ENCODE measurements at places on chromosomes 16 and 17.

DNA sequence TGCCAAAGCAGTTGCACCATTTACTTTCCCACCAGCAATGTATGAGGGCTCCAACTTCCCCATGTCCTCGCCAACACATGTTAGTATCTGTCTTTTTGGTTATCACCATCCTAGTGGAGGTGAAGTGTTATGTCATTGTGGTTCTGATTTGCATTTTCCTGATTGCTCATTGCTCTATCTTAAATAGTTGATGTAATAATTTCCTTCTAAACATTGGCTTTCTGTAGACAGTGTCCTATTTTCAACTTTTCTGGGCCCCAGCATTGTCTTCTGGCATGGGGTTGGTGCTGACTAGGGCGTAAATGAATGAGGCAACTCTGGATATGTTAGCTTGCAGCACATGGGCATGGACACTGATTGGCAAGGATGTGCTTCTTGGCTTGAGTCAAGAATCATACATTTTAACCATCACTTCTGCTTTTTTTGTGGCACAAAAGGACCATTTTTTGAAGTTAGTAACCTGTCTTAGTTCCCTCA lies 25.1 kb downstream of the PLCG2 start:
- DNase-seq: no peak

- no peak for DNase-seq
These were observed 7.1 kb downstream of the NHERF1 start for GRCh38 chr17:74755533-74755932.

GRCh38 chr16:64882078-64882784 lies 239.6 kb downstream of the CDH11 start:
- DNase-seq: no peak

- no peak for DNase-seq
These were observed 56.9 kb downstream of the WWP2 start for GRCh38 chr16:69818891-69819545.

Data from thyroid gland (tissue), 4 donors.